Stimulated activated CD4-positive, alpha-beta T cell treated with anti-CD3 and anti-CD28 coated beads, TNF-alpha, amount 100 ng/mL, for 24 hours (primary cell): ENCODE measurements at places on chromosomes 12 and 14.

DNA sequence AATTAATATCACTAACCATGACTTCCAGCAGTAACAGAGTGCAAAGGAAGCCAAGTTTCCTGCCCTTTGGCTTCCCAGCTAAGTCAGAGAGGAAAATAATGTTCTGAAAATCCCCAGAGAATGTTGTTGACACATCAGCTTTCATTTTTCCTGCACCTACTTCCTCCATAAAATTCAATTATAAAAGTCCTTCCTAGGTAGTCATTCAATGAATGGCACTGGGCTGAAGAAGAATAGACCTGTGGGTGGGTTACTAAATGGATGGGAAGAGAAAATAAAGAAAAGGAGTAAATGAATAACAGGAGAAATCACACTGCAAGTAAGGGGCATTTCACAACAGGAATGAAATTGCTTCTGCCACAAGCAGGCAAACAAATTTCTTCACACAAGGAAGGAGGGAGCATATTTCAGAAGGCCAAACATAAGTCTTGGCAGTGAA lies 73.2 kb upstream of the MDM1 start:
- no peak for DNase-seq

GRCh38 chr12:64008596-64008995 lies 164.1 kb downstream of the SRGAP1 start:
- DNase-seq: no peak

DNA sequence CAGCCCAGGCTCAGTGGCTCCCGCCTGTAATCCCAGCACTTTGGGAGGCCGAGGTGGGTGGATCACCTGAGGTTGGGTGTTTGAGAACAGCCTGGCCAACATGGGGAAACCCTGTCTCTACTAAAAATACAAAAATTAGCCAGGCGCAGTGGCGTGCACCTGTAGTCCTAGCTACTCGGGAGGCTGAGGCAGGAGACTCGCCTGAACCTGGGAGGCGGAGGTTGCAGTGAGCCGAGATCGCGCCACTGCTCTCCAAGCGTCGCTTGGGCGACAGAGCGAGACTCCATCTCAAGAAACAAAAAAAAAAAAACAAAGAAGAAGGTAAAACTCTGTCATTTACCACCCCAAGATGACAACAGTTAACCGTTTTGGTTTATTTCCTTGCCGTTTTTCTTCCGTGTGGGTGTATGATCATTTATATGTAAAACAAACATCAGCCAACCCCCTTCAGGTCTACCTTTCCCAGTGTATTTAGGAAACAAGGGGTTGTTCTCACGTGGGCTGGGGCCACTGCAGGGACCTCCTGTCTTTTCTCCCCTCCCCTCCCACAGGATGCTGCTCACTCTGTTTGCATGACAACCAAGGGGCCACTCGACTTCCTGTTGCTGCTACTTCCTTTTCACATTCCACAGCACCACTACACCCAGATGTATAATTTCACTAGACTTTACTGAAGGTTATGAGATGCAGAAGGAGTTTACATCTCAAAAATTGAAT lies 13.6 kb downstream of the TTC9 start:
- DNase-seq: peak; percentile 63

DNA sequence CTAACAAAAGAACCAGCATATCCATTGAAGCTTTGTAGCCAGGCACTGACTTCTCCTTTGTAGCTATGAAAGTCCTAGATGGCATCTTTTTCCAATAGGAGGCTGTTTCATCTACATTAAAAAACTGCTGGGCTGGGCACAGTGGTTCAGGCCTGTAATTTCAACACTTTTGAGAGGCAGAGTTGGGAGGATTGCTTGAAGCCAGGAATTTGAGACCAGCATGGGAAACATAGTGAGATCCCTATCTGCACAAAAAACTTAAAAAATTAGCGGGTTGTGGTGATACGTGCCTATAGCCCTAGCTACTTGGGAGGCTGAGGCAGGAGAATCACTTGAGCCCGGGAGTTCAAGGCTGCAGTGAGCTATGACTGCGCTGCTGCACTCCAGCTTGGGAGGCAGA lies 167.7 kb downstream of the CALM1 start:
- no peak for DNase-seq

DNA sequence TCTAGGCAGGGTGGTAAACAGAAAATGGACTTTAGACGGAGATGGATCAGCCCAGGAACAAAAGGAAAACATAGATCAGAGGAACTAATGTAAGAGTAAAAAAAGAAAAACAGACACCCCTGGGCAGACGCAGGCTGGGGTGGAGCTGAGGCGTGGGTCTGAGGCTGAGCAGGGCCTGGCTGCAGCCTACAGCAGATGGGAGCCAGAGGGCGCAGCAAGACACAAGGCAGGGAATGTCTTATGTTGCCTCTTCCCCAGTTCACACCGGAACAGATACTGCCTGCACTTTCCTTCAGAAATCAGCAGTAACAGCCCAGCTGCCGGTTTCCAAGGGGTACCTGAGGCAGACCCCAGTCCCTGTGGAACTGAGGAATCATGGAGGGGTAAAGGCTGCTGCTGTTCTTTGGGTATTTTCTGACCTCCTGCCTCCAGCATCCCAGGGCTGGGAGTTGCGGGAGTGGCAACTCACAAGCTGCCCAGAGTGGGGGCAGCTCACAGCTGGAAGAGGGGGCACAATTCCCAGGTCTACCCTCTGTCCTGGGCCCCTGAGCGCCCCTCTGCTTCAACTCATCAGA lies 9.8 kb downstream of the ZNF605 start:
- no peak for DNase-seq

DNA sequence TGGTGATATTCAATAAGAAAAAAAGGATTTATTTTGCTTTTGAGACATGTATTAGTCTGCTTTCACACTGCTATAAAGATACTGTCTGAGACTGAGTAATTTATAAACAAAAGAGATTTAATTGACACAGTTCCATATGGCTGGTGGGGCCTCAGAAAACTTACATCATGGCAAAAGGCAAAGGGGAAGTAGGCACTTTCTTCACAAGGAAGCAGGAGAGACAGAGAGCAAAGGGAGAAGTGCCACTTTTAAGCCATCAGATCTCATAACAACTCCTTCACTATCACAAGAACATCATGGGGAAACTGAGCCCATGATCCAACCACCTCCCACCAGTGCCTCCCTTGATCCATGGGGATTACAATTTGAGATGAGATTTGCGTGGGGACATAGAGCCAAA lies 43.9 kb downstream of the BHLHE41 start:
- DNase-seq: no peak

DNA sequence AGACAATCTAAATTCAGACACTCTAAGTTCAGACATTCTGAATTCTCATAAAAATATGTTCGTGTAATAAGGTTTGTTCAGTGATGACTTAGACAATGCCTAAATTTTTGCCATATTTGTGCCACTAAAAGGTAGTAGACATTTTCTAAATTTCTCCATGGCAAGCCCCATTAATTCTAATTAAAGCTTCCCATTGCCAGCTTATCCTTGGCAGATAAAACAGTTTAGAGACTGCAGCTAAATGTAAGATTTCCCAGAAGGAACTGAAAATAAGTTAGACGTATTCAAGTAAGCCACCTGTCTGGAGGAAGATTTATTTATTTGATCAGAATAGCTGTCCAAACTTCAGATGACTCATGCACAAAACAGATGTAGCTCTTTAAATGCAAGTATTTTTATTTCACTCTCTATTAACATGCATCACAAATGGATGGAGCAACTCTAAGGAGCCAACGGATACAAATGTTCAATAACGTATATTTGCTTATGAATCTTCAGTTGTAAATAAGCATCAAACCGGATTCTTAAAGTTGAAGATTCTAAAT lies 130.4 kb downstream of the SLC2A13 start:
- DNase-seq: no peak

DNA sequence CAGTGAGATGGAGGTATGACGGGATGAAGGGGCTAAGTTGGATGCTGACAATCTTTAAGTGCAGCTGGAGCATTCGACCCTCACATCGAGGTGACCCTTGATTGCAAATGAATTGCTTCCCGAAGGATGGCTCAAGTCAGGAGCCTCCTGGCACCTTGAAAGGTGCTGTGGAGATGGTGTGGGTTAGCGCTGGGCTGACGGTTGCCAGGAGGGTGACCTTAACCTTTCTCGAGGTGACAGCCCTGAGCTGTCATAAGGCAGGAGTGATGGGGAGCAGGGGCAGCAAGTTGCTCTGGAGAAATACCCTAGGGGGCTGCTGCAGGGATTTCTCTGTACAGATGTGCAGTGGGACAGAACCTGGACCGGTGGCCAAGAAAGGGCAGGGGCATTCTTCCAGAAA lies 122.8 kb downstream of the CRACR2A start:
- no peak for DNase-seq

GRCh38 chr12:46660719-46661109 lies 165.1 kb downstream of the SLC38A4 start:
- no peak for DNase-seq

DNA sequence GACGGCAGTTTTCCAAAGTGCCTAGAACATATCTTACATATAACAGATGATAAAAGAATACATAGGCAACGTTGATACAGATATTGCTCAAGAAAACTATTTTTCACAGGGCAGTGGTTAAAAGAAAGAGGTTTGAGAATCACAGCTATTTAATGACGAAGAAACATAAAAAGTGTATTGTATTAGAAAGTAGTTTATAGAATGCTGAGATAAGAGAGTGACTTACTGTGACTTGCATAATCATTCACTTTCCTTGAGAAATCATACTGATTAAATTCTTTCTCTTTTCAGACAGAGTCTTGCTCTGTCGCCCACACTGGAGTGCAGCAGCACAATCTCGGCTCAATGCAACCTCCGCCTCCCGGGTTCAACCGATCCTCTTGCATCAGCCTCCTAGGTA lies 57.7 kb downstream of the PPP1R12A start:
- no peak for DNase-seq

DNA sequence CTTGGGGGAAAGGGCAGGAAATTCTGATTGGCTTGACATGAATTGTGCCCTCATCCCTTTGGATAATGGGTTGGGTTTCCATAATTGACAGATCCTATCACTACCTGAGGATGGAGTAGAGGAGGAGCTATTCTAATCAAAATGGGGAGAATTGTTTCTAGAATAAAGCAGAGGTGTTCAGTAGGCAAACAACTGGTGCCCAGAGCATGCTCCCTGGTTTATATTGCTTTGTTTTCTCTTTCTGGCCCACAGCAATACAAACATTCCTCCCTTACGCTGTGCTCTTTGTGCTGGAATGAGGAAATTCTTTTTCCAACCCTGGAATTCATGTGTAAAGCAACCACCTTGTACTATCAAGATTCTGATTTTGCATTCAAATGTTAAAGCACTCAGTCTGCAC lies 147.4 kb downstream of the RASSF9 start:
- no peak for DNase-seq

DNA sequence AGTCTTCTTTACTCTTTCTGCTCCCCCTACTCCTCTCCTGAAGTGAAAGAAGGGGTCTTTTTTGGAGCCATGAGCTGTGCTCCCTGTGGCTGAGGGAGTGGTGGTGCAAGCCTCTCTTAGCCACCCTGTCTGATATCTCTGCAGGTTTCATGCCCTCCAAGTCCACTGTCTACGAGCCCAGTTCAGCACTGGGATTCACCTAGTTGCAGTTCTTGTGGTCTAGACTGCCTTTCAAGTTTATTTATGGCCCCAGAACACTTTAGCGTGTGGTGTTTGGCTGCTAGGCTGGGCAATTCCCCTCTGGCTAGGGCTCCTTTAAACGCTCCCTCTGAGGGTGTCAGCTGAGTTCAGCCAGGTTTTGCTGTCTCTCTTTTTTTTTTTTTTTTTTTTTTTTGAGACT lies 908.6 kb downstream of the TRHDE start:
- no peak for DNase-seq

DNA sequence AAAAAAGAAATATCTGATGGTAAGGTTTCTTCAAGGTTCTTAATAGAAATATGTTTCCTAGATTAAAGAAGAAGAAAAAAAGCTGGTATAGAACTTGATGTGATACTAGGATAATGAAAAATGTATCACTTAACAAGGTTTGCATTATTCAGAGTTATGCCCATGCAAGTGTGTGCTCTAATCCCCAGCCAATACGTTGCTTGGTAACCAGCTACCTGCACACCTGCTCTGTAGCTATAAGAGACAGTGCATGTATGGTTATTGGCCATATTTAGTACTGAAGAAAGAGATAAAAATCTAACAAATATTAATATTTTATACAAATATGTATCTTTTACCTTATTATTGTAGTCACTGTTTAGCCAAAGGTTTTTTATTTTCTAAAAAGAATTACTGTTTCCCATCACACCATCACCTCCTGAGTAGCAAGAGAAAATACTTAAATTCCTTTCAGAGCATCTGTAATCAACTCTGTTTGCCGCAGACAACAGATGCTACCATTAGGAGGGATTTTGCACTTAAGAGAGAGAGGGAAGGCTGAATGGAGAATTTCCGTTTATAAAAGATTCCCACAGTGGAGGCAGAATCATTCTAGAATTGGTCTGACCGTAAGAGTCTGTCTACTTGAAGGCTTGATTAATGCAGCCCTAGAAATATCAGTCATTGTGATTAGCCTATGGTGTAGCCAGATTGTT lies 115.6 kb downstream of the NEDD1 start:
- no peak for DNase-seq

DNA sequence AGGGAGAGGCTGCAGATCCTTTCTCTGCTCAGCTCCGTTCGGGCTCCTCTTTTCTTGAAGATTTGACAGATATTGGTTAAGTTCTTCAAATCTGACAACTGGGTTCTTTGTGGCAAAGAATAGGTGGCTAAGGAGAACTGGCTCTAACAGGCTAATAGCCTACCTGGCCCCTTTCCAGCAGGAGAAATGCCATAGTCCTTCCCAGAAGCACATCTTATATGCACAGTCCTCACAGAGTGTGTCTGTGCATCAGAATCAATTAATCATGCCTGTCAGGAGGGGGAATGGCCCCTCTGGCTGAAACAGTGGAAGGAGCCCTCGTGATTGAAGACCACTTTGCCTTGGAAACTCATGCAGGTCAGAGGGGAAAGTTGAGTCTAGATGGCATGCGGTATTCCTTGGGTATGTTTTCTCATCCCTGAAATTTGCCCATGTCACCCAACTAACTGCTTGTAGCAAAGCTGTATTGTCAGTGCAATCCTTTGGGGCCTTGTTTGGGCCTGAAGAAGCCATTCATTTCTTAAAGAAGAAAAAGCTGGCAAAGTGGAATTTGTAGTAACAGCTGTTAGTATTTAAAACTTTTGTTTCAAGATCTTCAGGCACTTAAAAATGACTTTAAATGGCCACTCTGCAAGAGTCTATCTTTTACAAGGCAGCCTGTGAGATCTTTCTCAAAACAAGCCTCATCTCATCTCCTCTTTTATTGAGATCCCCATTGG lies 251.5 kb downstream of the ZFP36L1 start:
- no peak for DNase-seq

DNA sequence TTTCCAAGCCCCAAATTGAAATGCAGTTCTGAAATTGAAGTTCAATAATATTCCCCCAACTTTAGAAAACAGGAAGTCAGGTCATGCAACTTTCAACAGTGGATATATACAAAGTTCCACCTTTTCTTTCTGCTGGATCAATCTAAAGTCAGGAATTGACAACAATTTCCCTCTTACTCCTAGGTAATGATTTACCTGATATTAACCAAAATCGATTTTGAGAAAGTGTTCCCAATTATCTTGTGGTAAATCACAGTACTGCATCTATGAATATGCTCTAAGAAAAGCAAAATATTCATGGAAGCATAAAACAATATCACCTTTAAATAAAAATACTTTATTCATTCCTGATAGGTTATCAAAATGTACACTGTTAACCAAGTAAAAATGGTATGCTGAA lies 28.4 kb downstream of the BDKRB1 start:
- no peak for DNase-seq
